ENCODE measurements at places on chromosomes 3 and 15.
A peak's percentile ranks its signal among the peaks of the same experiment; 100 is the strongest.

GRCh38 chr3:127988770-127989557, 63.3 kb upstream of the SEC61A1 start:
- DNase-seq, result no peak

- no peak for DNase-seq
These were observed 71.4 kb upstream of the LRIG1 start for GRCh38 chr3:66572090-66572675.

DNA sequence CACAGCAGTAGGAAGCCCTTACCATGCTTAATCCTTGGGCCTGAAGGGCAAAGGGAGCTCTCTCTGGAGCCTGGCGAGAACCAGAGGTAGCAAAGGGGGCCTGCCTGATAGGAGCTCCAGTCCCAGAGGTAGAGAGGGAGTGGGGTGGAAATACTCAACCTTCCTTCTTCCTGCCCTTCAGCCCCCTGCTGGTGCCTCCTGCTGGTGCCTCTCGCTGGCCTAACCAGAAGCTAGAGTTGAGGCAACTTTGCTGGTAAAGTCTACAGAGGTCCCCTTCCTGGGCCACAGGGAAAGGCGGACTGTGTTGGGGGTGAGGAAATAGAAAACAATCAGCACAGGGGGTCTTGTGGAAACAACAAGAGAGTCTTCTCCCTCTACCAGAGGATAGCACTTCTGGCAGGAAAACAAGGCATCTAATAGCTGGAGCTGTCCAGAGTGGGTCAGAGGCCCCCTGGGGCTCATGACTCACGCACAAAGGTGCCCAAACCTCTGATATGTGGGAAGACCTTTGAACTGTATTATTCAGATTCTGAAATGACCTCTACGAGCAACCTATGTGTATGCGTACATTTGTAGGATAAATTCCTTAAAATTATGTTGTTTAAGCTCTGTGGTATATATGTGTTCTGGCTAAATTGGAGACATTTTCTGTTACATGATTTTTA, 133.9 kb downstream of the LRRC28 start:
- no peak for DNase-seq

DNA sequence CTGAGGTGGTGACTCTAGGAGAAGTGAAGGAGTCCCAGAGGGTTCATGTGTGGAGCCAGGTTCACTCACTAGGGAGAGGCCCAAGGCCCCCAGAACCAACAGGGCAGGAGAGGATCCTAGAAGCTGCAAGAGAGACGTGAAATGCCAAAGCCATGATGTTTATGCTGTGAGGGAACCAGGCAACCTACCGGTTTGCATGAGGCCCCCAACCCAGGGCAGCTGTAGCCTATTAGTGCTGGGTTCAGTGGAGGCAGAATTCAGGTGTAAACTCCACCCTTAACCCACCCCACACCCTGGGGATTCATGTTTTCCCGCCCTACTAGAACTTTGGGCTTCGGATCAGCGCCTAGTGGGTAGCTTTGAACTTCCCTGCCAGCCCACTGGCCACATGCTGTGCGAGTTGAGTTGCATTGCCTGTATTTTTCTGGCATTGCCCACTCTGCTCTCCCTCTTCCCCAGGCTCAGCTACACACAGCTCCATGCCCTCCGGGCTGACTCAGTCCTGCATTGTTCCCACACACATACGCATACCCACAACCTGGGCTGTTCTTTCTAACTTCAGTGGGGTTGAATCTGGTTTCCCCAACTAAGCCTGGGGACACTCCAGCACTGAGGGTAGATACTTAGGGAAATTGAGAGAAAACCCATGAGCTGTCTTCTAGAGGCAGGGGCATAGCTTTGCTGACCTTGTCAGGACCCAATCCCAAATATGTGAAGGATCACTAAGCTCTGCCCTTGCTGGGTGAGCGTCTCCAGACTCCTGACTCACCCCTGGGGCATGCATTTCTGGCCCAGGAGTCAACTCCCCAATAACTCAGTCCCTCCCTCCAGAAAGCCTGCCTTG, 2.0 kb upstream of the ZBTB47 start:
- DNase-seq, result peak; percentile 53

DNA sequence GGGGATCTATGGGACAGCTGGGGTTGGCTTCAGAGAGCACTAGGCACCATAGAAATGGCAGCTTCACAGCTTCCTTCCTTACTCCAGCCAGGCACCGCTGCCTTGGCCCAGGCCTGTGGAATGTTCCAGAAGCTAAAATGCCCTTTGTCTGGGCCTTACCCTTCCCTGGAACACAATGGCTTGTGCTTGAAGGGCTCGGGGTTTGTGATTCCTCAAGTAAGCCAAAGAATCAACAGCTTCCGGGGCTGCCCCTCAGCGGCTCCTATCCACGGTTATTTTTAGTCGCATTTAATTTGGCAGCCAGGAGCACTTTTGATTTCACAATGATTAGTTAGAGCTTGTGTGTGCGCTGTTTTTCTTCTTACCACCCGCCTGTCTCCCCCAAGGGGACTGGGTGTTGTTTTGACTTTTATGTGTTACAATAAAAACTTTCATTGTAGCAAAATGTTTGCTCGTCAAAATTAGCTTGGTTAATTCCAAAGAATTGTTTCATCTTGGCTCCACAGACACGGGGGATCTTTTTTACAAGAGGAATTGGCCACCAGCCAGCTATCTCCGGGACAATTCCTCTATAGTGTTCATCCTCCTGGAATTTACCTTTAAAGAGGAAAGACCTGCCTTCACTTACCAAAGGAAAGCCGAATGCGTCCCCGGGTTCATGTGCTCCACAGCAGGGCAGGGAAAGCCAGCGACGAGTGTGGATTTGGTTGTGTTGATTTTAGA, 73.8 kb downstream of the TLE3 start:
- DNase-seq, result no peak

GRCh38 chr3:147513785-147514184, 104.6 kb downstream of the ZIC1 start:
- DNase-seq, result no peak

GRCh38 chr3:118108769-118109168, 925.9 kb downstream of the IGSF11 start:
- no peak for DNase-seq

- no peak for DNase-seq
These were observed 253.9 kb upstream of the RBMS3 start for GRCh38 chr3:29026959-29027358.

DNA sequence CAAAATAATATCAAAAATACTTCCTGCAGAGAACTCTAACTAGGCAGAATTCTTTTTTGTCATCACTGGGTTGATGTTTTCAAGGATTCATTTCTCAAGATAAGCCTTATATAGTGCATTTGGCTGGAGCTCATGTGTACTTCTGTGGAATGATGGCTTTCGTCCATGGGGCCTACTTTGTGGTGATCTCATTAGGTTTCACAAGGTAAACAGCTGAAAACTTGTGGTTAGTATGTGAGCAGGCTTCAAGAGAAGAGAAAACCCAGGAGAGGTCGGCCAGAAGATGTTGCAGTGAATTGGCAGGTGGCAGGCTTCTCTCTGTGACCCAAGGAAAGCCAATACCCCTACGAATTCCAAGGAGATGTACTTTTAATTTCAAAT, 121.4 kb upstream of the PHLDB2 start:
- DNase-seq, result peak; percentile 69

DNA sequence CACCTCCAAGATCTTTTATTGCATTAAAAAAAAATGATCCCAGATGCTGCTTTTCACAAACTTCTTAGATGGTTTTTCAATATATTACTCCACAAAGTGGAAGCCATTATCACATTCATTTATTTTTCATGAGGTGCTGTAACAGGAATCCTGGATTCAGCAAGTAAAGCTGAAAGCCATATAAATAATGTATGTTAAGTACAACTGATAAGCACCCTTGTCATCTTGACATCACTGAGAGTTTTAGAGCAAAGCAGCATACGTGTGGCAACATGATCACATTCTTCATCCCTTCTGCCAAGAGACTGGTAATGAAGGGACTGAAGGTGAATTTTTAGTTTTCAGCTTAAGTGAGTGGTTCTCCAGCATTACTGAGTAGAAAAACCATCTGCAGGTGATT, 44.9 kb upstream of the LRRFIP2 start:
- DNase-seq, result no peak

Measured in kidney glomerular epithelial cell (primary cell).